ENCODE measurements at places on chromosomes 5 and 9.

DNA sequence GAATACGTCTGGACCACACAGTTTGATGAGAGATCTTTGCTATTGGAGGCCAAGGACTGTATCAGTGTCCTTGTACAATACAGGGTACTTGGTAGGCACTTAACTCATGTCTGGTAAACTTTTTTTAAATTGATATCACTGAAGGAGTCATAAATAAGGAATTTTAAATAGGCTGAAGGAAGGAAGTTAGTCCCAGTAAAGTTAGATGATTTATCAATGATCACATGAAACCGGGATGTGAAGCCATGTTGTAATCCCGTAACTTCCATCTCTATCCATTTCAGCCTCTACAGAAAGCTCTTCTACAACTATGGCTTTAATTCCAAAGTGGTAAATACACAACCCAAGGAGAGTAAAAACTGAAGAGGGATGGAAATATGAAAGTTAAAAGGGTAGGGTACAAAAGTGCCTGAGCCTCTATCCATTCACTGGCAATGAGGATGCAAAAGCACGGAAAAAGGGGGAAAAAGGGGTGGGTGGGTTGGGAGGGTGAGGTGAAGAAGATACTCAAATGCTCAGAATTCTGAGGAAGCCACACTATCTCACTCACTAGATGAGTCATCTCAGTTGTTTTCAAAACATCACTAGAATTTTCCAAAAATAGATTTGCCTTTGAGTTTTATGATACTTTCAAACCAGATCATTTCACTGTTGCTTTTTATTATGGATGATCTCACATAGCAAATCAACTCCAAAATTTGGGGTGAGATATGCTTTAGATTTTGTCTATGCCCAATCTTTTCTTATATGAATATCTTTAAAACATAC, 1053.5 kb downstream of the NR2F1-AS1 start:
- DNase-seq, result peak; percentile 76

GRCh38 chr9:132094314-132094791, 14.7 kb upstream of the MED27 start:
- peak; percentile 92 for DNase-seq

- no peak for DNase-seq
Observed at GRCh38 chr9:107358986-107359385, 75.9 kb downstream of the RAD23B start.

GRCh38 chr5:93598091-93599000, 15.3 kb downstream of the NR2F1 start:
- no peak for DNase-seq

GRCh38 chr5:119271758-119272730, 83.8 kb upstream of the TNFAIP8 start:
- DNase-seq, result no peak

DNA sequence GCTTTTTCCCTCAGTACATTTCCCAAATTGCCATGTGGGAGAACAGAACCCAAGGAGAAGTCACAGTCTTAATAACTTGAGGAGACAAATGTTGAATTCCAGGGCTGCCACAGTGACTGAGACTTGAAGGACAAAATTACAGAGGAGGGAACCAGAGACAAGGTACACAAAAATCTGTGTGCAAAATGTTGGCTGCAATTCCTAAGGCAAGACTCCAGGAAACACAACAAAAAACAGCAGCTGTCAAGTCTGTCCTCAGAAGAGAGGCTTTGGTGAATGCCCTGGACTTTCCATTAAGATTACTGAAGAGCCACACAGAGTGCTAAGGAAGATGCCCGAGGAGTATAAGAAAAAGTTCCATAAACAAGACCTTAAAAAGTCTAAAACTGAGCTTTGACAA, 21.1 kb downstream of the AP3B1 start:
- DNase-seq, result no peak

GRCh38 chr9:135971111-135971766, 10.1 kb upstream of the UBAC1 start:
- DNase-seq, result peak; percentile 70
